Ammon's horn (tissue), 1 donor: ENCODE measurements at places on chromosomes 7 and 10.
A peak's percentile ranks its signal among the peaks of the same experiment; 100 is the strongest.

DNA sequence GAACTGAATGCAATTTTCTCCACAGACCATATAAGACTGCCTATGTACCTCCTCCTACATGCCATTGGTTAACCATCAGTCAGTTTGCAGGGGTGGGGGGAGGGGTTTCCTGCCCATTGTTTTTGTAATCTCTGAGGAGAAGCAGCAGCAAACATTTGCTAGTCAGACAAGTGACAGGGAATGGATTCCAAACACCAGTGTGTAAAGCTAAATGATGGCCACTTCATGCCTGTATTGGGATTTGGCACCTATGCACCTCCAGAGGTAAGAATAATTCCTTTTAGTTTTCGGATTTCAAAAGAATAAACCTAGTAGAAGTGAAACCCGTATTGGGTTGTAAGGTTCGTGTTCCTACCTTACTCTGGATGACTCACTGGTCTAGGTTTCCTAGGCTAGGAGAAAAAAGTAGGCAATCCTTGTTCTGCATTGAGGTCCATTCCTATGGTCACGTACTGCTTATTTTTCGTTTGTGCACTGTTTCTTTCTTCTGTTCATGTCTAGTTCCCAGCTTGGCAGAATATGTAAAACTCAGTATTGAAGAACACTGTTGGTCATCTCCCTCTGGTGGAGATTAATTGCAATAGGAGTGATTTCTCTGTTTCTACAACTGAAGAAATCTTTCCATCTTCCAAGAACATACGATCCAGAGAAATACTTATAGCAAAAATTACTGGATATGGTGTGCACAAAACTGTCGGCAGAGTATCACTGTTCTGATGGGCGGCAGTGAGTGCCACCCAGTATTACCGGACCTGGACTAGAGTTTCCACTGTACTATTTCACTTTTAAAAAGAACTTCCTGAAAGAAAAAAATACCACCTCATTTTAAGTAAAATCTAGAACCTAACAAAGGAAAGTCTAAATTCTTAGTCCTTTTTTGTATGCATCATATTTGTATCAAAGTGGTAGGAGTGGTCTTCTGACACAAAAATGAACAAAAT, at the start of gene AKR1C3:
Gene AKR1C3 (plus strand): TSS at position 150 of the 941 bp plus-strand sequence. CDS start 31 bp downstream, at position 181.
- DNase-seq: peak; percentile 48

DNA sequence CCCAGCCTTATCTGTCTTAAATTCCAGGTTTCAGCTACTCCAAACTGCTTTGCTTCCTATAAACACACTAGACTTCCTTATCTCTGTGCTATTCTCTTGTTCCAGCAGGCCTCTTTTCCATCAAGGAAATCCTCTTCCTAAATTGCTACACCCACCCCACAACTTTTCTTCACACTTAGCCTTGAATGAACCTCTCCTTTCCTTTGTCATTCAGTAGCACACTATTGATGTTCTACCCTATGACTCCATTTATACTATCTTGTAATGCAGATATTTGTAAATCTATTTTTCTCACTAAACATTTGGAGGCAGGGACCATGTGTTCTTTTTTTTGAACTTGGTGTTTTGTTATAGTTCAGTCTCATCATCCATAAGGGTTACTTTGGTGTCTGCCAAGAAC, 3.7 kb downstream of the SLC16A9 start:
- no peak for DNase-seq

DNA sequence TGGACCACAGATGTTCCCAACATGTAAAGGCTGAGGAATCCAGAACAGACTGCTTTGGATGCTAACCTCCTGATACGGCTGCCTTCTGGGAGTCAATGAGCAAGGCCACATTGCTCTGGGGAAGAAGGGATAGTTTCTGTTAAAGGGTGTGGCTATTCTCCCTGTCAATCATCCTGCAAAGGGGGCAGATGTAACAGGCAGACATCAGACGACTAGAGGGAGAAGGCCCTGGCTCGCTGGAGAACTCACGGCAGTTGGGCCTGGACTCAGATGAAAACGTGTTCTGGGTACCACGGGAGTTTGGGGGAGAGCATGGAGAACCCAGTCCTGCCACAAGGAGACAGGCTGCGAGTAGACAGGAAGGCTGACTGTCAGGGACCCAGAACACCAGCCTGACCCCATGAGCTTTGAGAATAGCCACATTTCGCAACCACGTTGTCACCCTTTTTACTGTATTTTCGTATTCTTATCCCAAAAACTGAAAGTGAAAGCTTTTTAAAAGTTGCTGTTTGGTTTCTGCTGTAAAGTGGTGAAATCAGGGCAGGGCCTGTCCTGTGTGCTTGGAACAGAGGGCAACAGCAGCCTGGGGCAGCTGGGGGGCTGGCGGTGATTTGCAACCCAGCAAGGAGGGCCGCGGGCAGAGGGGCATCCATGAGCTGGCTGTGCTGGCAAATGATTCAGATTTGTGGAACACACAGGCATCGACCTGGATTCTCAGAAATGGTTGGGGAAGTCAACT, 95.3 kb downstream of the MYOF start:
- DNase-seq: no peak

DNA sequence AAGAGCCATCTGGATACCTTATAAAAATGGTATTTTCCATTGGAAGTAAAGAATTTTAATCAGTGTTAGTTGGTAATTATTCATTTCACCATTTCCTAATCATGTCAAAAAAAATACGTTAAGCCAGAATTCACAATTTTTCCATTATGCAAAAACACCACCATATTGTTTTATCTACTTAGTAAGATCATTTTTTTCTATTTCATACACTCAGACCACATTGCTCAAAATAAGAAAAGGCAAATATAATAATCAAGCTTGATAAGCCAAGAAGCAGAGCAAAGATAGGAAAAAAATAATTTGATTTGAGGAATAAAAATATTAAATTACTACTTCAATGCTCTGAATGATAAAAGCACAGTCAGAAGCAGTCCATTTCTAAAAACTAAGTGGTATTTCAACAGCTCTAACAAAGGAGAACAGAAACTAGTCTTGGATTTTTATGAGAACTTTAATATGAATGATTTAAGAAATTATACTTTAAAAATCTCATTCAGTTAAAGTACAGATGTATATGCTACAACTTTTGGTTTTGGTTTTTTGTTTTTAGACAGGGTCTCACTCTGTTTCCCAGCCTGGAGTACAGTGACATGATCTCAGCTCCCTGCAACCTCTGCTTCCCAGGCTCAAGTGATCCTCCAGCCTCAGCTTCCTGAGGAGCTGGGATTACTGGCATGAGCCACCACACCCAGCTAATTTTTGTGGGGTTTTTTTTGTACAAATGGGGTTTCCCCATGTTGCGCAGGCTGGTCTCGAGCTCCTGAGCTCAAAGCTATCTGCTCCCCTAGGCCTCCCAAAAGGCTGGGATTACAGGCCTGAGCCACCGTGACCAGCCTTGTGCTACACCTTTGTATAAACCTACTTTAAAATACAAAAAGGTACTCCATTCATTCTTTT, 46.6 kb downstream of the LRRN3 start:
- no peak for DNase-seq

- peak; percentile 58 for DNase-seq
These were observed 625 bp downstream of the IPMK start for GRCh38 chr10:58266826-58267712.

GRCh38 chr7:148919859-148920258, 35.8 kb upstream of the EZH2 start:
- DNase-seq: no peak

DNA sequence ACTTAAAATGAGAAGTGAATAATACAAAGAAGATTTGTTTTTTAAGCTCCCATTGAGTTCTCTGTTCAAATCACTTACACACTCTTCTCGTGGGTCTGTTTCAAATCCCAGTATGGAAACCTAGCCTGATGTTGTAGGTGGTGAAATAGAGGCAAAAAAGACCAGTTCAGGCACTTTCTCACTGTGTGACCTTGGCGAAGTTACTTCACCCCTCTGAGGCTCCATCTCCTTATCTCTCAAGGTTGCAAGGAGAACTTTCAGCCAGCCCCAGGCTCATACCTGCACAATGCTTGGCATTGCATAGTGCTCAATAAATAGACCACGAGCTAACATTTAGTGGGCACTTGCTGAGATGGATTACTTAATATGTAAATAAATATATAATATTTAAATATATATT, 90.1 kb downstream of the PRLHR start:
- DNase-seq: no peak

DNA sequence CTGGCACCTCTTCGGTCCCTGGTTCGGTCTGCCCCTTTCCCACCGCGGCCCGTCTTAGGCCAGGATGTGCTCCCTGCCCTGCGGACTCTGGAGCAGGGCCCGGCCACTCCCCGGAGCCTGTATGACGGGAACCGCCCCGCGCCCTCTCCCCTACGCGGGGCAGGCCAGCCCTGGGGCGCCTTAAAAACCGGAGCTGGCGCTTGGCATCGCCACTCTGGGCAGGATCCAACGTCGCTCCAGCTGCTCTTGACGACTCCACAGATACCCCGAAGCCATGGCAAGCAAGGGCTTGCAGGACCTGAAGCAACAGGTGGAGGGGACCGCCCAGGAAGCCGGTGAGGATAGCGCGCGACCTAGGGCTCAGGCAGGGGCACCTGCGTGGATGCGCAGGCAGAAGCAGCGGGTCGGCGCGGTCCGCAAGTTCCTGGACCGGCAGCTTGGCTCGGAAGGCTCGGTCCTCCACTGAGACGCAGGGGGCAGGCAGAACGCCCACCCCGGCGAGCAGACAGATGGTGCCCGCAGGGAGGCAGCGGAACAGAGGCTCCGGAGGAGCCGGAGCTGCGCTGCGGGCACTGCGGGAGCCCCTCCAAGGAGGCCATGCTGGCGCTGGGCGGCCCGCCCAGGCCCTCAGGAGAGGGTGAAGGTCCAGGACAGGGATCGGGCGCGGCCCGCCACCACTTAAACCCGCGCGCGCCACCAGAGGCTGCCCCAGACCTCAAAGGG, at the start of gene ADIRF:
Gene ADIRF (plus strand): TSS at position 212 of the 723 bp plus-strand sequence. CDS start 63 bp downstream, at position 275.
- no peak for DNase-seq

GRCh38 chr7:154167051-154167450, 114.9 kb downstream of the DPP6 start:
- no peak for DNase-seq

- DNase-seq: no peak
These were observed 90.0 kb downstream of the C1GALT1 start for GRCh38 chr7:7272294-7272693.

DNA sequence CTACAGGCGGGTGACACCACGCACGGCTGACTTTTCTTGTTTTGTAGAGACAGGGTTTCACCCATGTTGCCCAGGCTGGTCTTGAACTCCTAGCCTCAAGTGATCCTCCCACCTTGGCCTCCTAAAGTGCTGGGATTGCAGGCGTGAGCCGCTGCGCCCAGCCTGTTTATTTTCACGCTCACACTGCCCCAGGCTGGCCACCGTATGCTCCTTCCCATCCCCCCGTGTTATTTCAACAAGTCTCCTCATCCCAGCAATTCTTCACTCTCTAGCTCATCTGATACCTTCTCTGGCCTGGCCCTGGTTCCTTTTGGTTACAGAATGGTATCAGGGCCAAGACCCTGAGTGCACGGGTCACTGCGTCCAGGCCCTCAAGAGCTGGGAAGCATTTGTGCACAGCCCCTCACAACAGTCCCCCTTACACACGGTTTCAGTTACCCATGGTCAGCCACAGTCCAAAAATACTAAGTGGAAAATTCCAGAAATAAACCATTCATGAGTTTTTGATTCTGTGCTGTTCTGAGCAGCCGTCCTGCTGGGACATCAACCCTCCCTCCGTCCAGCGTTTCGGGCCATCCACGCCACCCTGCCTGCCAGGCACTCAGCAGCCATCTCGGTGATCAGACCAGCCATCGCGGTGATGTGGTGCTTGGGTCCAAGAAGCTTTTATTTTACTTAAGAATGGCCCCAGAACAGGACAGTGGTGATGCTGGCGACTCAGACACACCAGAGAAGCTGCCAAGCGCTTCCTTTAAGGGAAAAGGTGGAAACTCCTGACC, 8.9 kb downstream of the COX19 start:
- no peak for DNase-seq

DNA sequence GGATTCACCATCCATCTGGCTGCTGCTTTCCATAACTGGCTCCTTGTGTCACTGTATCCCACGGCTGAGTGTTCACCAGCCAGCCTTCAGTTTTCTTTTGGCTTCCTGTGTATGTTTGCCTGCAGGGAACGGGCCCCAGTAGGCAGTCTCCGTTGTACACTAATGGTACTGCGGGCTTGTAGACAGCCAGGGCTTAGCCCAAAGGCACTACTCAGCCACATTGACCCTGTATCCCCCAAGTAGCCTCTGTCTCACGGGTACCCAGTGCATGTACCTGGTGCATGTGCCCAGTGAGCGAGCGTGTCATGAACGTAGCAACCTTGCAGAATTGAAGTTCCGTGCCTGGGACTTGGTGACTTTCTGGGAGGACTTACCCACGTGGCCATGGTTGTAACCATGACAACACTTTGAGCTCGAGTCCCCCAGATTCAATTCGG, 6.1 kb downstream of the PFKFB3 start:
- DNase-seq: no peak

DNA sequence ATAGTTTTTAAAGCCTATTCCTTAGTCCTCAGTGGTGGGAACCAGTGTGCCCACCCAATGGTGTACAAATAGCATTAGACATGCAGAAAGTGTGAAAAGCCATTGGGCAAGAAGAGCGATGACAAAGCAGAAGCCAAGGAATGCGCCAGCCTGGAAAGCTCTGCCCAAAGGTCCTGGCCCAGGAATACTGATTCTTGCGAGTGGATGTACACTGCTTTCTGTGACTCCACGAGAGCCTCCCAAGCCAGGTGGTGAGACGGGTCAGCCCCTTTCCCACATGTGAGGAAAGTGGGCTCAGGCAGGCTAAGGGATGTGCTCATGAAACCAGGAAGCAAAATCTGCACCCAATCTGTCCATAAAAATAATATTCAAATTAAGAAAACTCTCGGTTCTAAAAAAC, 106.6 kb downstream of the ADCY1 start:
- no peak for DNase-seq

DNA sequence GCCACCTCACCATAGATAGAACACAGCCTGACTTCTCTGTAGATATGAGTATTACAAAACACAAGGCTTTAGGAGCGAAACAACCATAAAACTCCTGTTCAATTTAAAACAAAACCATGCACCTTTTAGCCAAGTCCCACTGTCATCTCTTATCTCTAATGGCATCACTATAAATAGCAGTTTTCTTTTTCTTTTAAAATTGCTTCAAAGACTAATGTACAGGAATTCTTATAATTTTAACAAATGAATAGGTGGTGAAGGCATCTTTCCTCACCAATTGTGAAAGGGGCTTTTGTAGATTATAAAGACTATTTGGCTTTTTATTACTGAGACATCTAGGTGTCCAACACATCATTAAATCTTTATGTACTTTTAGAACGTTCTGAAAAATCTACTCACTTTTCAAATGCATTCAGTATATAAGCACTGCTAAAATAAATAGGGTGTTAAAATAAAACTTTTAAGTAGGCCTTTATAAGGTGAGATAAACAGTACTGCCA, 205.7 kb upstream of the GRM3 start:
- no peak for DNase-seq

GRCh38 chr10:90993340-90993739, 72.5 kb upstream of the ANKRD1 start:
- no peak for DNase-seq

GRCh38 chr7:140674899-140675701, 2.4 kb downstream of the ADCK2 start:
- DNase-seq: peak; percentile 84

GRCh38 chr10:128695931-128696330, 569.7 kb upstream of the MKI67 start:
- no peak for DNase-seq
